ENCODE measurements at places on chromosomes 3 and 15.

DNA sequence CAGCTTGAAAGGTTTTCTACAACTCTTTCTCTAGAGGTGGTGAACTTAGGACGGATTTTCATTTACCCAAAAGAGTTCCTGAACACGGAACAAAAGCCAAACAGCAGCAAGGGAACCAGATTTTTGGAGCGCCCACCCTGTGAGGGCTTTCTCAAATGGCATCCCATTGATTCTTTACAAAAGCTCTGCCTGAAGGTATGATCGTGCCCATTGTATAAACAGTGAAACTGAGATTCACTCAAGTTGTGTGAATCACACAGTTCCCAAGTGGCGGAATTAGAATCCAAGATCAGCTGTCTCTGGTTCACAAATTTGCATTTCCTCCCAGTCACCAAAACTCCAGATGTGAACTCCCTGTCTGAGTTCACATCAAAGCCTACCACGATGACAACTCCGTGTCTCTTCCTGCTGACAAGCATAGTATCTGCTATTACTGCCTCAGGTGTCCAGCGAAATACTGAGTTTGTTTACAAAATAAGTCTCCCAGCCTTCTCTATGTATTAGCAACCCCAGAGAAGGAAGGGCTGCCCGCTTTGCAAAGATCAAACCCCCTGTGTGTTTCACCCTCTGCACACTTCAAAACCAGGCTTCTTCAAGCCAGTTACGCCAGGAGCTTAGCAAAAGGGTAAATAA is 235.9 kb upstream of the ST8SIA2 start:
- DNase-seq, result no peak

- DNase-seq, result no peak
These were observed 75.9 kb upstream of the FGF12 start for GRCh38 chr3:192802957-192803899.

- DNase-seq, result no peak
These were observed 1.5 kb upstream of the GPX1 start for GRCh38 chr3:49359623-49360022.

- no peak for DNase-seq
These were observed 276.6 kb downstream of the RPLP1 start for GRCh38 chr15:69729167-69729748.

GRCh38 chr15:88113613-88114308 is 142.8 kb downstream of the NTRK3 start:
- DNase-seq, result no peak

DNA sequence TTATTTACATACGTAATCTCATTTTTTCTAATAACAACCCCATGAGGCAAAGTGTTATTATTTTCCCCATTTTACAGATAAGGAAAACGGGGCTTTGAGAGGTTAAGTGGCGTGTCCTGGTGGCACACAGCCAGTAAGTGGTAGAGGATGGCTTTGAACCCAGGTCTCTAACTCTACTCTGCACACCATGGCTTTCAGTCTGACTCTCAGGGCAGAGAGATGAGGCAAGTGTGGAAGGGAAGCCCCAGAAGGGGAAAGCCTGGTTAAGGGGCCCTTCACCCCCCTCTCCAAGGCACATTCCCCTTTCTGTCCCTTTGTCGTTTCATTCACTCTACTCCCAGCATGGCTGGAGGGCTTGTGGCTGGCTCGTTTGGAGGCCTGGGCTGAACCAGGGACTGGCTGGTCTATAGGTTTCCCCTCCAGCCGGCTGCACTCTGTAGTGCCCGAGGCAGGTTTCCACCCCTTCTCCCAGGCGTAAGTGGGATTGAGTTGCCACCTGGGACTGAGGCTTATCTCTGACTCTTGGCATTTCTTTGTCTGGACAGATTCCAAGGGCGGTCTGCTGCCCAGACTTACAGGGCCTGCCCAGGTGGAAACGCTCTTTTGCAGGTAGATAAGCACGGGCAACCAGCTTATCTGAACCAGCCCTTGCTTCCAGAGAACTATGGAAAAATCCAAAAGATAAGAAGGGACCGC is 12.1 kb downstream of the SEMA4B start:
- no peak for DNase-seq

DNA sequence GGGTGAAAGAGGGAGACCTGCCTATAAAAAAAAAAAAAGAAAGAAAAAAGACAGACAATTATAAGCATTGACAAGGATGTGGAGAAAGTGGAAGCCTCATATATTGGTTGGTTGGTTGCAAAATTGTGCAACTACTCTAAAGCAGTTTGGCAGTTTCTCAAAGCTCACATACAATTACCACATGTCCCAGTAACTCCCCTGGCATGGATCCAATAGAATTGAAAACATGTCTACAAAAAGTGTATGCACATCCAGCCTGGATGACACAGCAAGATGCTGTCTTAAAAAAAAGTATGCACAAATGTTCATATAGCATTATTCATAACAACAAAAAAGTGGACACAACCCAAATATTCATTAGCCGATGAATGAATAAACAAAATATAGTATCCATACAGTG is 19.5 kb downstream of the SETMAR start:
- no peak for DNase-seq

DNA sequence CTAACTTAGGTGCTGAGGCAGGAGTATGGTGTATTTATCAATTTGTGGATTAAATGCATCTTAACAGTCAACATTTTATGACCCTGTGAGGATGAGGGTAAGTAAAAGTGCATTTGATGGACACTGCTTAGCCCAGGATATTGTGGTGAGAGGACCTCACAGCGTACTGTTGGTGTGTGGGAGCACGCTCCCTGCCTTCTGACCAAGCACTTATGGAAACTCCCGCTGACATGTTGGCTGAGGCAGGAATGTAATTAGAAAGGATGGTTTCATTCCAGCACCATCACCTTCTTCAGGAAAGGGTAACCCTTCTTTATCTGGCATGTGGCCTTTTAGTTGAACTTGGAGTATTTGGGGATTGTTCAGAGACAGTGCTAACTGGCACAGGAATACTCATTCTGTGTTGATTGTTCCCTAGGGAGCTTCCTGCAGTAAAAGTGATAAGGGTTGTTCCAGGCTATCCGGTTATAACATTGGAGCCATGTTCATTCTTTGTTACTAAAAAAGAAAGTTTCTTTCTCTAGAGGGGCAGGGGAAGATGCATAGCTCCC is 11.7 kb upstream of the FSTL1 start:
- DNase-seq, result no peak

GRCh38 chr15:68252925-68253534 is 23.5 kb upstream of the CLN6 start:
- DNase-seq, result no peak

Data from type B pancreatic cell (in vitro differentiated cells).